Liver (tissue), 10 donors: ENCODE measurements at places on chromosomes 6 and 20.

DNA sequence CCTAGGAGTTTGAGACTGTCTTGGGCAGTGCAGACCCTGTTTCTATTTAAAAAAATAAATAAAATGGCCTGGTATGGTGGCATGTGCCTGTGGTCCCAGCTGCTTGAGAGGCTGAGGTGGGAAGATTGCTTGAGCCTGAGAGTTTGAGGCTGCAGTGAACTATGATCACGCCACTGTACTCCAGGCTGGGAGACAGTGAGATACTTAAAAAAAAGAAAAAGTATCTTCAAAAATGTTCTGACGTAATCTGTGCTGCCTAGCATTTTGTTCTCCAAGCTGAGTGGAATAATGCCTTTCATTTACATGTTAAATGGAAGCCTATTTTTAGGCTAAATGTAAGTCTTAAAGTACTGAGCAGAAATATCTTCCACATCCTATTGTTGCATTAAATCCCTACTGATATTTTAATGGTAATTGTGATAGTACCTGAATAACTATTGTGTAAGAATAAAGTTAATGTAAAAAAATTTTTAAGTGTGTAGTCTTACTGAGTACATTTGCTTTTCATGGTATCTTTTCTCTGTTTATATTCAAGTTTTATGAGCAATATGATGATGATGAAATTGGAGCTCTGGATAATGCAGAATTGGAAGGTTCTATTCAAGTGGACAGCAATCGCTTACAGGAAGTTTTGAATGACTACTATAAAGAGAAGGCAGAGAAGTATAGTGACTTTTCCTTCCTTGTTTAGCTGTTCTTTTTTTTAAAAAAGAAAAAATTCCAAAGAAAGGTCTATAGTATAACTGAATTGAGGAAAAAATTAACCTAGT is 4.2 kb upstream of the ZC2HC1B start:
- DNase-seq: no peak
- peaks cover 63% of the 10 kb centered on the region for H3K36me3 ChIP-seq
- H3K4me3 ChIP-seq: no peak overlapping the region
- no peak overlapping the region for H3K27ac ChIP-seq
- no peaks in the 10 kb centered on the region for H3K27me3 ChIP-seq
- H3K4me1 ChIP-seq: no peaks in the 10 kb centered on the region

GRCh38 chr20:48826883-48827771 is 672 bp downstream of the PREX1 start:
- DNase-seq: no peak
- H3K4me3 ChIP-seq: peak overlapping the region; percentile 39
- no peaks in the 10 kb centered on the region for H3K36me3 ChIP-seq
- peaks cover 16% of the 10 kb centered on the region for H3K4me1 ChIP-seq
- peak overlapping the region; percentile 29 for H3K27ac ChIP-seq
- H3K27me3 ChIP-seq: no peaks in the 10 kb centered on the region

- no peak overlapping the region for H3K27ac ChIP-seq
- H3K27me3 ChIP-seq: no peaks in the 10 kb centered on the region
- no peak for DNase-seq
These were observed 466.5 kb upstream of the RNF217 start for GRCh38 chr6:124495665-124496190.

GRCh38 chr6:127912914-127913313 is 12.1 kb upstream of the THEMIS start:
- H3K4me1 ChIP-seq: no peaks in the 10 kb centered on the region
- no peaks in the 10 kb centered on the region for H3K27me3 ChIP-seq
- H3K27ac ChIP-seq: no peak overlapping the region
- no peaks in the 10 kb centered on the region for H3K36me3 ChIP-seq
- H3K4me3 ChIP-seq: no peak overlapping the region

DNA sequence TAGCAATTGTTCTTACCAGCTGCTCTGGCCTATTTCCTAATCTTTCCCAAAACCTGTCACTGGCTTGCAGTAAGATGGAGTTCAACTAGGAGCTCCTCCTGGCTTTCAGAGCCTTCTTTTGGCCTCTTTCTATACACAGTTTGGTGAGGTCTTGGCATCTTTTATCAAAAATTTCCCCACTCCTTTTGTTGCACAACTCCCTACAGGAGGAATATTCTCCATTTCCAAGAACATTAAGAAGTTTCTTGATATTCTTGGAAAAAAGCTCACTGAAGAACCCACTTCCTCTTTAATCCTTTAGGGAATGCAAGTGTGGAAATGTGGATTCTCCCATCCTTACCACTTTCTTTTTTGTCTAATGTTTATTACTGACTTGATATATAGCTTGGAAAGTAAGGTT is 171.3 kb upstream of the KCNK16 start:
- H3K4me3 ChIP-seq: no peak overlapping the region
- H3K4me1 ChIP-seq: no peaks in the 10 kb centered on the region

GRCh38 chr20:53264604-53265003 is 292.4 kb downstream of the TSHZ2 start:
- DNase-seq: no peak
- no peaks in the 10 kb centered on the region for H3K4me1 ChIP-seq
- H3K4me3 ChIP-seq: no peak overlapping the region
- no peak overlapping the region for H3K27ac ChIP-seq
- no peaks in the 10 kb centered on the region for H3K36me3 ChIP-seq

DNA sequence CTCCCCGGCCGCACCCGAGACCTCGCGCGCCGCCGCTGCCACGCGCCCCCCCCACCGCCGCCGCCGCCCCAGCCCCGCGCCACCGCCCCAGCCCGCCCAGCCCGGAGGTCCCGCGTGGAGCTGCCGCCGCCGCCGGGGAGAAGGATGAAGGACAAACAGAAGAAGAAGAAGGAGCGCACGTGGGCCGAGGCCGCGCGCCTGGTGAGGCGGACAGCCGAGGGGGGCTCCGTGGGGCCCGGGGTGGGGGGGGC is 426 bp downstream of the ASXL1 start:
- H3K27ac ChIP-seq: peak overlapping the region; percentile 84
- peaks cover 16% of the 10 kb centered on the region for H3K4me1 ChIP-seq
- no peak for DNase-seq
- no peaks in the 10 kb centered on the region for H3K27me3 ChIP-seq

DNA sequence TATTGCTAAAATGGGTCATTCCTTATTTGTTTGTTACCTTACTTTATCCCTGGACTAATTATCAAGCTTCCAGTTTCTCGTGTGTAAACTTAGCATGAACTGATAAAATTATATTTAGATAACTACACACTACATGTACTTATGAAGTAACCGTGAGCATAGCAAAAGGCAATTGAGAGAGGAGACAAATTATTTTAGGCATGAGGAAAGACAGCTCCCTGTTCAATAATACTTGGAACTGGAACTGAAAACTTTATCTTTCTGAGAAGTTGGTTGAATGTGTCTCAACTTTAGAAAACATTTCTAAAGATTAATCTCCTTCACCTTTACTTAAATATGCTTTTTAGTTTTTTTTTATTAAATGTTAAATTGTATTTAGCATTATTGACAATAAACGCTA is 11.4 kb downstream of the CRISP3 start:
- no peak for DNase-seq
- H3K4me3 ChIP-seq: no peak overlapping the region
- no peaks in the 10 kb centered on the region for H3K27me3 ChIP-seq
- no peak overlapping the region for H3K27ac ChIP-seq

DNA sequence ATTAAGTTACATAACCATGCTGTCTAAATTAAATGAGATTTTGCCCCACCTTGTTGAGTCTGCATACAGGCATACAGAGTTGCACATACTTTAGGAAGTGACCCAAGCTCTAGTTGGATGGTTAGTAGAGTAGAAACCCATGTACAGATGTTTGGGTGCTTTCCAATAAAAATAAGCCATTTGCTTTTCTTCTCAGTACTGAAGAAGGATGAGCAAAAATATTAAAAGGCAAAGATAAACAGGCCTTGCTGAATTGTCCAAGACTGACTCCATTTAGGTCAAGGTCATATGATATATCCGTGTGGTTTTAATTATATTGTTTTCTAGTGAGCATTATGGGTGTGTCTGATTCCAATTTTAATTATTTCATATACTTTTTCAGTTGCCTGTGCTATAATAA is 589.4 kb downstream of the RFPL4B start:
- H3K36me3 ChIP-seq: no peaks in the 10 kb centered on the region
- H3K4me3 ChIP-seq: no peak overlapping the region
- H3K4me1 ChIP-seq: no peaks in the 10 kb centered on the region
- H3K27ac ChIP-seq: no peak overlapping the region
- DNase-seq: no peak
- H3K27me3 ChIP-seq: no peaks in the 10 kb centered on the region

DNA sequence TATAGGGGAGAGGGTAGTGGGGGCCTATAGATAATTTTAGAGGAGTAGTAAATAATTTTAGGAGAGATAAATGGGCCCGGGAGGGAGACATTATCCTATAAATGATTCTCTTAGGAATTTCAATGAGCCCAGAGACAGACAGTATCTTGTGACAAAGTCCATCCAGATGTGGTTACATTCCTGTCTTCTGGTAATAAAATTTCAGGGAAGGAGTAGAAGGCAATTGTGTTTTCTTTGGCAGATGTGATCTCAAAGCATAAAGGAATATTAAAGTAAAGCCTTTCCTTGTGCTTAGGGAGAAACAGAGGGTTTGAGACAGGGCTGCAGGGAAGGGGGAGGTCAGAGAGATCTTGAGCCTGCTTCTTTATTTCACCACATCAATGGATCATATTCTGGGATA is 979.8 kb upstream of the GJE1 start:
- H3K27ac ChIP-seq: no peak overlapping the region
- H3K27me3 ChIP-seq: no peaks in the 10 kb centered on the region
- no peak overlapping the region for H3K4me3 ChIP-seq
- H3K36me3 ChIP-seq: no peaks in the 10 kb centered on the region
- peaks cover 6% of the 10 kb centered on the region for H3K4me1 ChIP-seq

- no peaks in the 10 kb centered on the region for H3K36me3 ChIP-seq
- no peak for DNase-seq
- H3K27me3 ChIP-seq: peaks cover 2% of the 10 kb centered on the region
- H3K4me1 ChIP-seq: no peaks in the 10 kb centered on the region
- no peak overlapping the region for H3K27ac ChIP-seq
These were observed 21.8 kb downstream of the FAM209B start for GRCh38 chr20:56554869-56555268.

- H3K4me3 ChIP-seq: no peak overlapping the region
- no peak for DNase-seq
- H3K4me1 ChIP-seq: peaks cover 1% of the 10 kb centered on the region
- H3K36me3 ChIP-seq: no peaks in the 10 kb centered on the region
- H3K27ac ChIP-seq: peak overlapping the region; percentile 93
- no peaks in the 10 kb centered on the region for H3K27me3 ChIP-seq
These were observed 66.4 kb downstream of the STX11 start for GRCh38 chr6:144216668-144217218.

- no peaks in the 10 kb centered on the region for H3K27me3 ChIP-seq
- no peak overlapping the region for H3K27ac ChIP-seq
- no peak for DNase-seq
- no peaks in the 10 kb centered on the region for H3K36me3 ChIP-seq
These were observed 11.6 kb downstream of the MAFB start for GRCh38 chr20:40677343-40677924.

DNA sequence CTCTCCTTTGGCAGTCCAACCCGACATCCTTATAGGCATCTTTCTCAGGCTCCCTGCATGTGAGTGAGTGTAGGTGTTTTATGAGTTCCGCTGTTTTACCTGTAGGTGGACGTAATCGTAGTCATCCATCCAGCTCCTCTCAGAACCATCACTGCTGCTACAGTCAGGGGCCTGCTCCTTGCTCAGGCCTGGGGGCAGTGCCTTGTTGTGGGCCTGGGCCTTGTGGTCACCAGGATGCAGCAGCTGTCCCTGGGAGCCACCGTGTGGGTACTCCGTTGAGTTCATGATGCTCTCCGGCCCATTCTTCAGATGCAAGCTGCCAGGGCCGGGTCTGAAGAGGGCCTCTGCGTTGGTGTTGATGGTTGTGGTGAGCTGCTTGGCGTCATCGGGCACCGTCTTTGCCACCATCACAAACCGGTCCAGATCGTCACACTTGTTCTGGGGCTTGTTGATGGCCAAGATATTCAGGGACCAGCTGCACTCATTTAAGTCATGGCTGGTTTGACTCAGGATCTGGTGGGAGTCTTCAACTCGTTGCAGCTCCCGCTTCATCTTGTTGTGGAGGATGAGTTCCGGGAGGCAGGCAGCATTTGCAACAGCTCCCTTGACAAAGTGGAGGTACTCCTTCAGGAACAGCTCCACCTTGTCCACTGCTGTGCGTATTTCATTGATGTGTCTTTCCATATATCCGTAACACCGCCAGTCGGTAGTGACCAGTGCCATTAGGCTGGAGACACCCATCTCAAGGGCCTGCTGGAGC is 42.4 kb downstream of the NEDD9 start:
- H3K4me3 ChIP-seq: no peak overlapping the region
- H3K27me3 ChIP-seq: no peaks in the 10 kb centered on the region
- H3K4me1 ChIP-seq: peaks cover 4% of the 10 kb centered on the region
- H3K27ac ChIP-seq: no peak overlapping the region
- DNase-seq: no peak

DNA sequence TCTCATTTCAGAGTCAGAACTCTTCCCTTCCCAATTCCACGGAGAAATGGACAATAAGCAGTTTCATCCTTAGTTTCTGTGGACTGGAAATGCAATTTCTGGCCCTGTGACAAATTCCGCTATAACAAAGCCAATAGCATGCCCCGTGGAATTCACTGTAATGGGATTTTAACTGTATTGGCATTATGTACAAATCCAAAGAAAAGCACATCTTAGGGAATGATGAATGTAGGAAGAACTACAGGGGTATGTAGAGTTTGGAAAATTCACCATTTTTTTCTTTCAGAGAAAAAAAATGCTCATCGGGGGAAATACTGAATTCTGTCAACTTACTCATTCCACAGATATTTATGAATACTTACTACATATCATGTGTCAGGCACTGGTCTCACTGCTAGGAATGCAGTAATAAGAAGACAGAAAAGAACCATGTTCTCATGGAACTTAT is 43.5 kb downstream of the KIF6 start:
- H3K27me3 ChIP-seq: no peaks in the 10 kb centered on the region
- H3K4me3 ChIP-seq: no peak overlapping the region
- no peak for DNase-seq
- H3K4me1 ChIP-seq: no peaks in the 10 kb centered on the region
- H3K27ac ChIP-seq: no peak overlapping the region
- H3K36me3 ChIP-seq: no peaks in the 10 kb centered on the region

DNA sequence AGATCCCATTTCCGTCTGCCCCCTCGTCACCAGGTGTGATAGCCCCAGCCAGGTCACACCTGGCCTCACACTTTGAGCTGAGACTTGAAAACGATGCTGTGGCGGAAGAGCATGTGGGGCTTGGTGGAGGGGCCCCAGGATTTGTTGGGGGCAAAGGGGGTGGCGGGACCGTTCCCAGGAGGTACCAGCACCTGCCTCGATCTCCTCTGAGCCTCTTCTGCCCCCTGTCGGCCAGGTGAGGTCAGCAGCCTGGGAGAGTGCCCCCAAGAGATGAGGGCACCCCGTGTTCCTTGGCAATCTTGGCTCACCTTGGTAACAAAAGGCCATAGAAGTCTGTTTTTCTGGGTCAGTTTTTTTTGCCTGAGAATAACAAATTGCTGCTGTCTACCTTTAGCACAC is 25.4 kb downstream of the SPATA2 start:
- DNase-seq: no peak
- no peak overlapping the region for H3K4me3 ChIP-seq
- H3K27me3 ChIP-seq: no peaks in the 10 kb centered on the region
- H3K27ac ChIP-seq: no peak overlapping the region
